ENCODE measurements at places on chromosomes 3 and 15.

GRCh38 chr15:55588070-55588814 is at the start of gene PYGO1:
TSS of gene PYGO1 (minus strand) at chr15:55588345. CDS start at chr15:55587883, 462 bp downstream.
- DNase-seq: peak; percentile 66

DNA sequence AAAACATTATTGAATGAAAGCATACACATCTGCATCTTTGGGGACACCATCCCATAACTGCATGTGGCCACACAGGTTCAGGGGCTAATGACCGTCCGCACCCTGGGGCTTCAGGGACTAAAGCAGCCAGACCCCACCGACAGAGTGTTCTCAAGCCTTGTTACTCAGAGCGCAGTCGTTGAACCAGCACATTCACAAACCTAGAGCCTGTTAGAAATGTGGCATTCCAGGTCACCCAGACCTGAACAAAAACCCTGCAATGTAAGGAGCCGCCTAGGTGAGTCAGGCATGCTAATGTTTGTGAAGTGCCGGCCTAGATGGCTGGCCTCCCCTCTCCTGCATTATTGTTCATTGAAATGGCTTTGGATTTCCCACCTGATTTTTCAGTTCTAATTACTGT is 52.3 kb upstream of the HACD2 start:
- no peak for DNase-seq

DNA sequence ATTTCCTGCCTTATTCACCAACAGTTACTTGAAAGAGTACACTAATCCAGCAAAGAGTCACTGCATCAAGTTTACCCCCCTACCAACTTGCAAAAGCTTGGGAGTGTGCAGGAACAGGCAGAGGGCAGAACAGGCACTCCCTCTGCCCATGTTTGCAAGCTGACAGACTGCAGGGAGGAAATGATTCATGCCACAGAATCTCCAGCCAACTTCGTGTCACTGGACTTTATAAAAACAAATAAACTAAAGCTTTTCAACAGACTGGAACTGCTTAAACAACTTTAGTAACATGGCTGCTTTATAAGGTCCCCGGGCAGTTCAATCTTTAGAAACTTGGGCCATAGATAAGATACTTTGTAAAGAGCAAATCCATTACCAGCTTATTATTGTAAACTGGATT is 129.5 kb downstream of the THRB start:
- DNase-seq: peak; percentile 46

GRCh38 chr15:44804298-44805046 is 68.1 kb downstream of the TRIM69 start:
- DNase-seq: no peak

- no peak for DNase-seq
Observed at GRCh38 chr3:177665122-177665808, 468.0 kb upstream of the TBL1XR1 start.

- no peak for DNase-seq
Observed at GRCh38 chr3:119500901-119501300, 2.6 kb downstream of the TIMMDC1 start.

GRCh38 chr3:14862661-14863230 is 44.0 kb downstream of the FGD5 start:
- DNase-seq: no peak

- DNase-seq: no peak
Observed at GRCh38 chr3:194054540-194054939, 81.4 kb upstream of the HES1 start.

Data from thyroid gland (tissue), 4 donors.